ENCODE measurements at places on chromosomes 16 and 17.

GRCh38 chr16:30358990-30359870, 4.1 kb upstream of the CD2BP2 start:
- no peak for DNase-seq

DNA sequence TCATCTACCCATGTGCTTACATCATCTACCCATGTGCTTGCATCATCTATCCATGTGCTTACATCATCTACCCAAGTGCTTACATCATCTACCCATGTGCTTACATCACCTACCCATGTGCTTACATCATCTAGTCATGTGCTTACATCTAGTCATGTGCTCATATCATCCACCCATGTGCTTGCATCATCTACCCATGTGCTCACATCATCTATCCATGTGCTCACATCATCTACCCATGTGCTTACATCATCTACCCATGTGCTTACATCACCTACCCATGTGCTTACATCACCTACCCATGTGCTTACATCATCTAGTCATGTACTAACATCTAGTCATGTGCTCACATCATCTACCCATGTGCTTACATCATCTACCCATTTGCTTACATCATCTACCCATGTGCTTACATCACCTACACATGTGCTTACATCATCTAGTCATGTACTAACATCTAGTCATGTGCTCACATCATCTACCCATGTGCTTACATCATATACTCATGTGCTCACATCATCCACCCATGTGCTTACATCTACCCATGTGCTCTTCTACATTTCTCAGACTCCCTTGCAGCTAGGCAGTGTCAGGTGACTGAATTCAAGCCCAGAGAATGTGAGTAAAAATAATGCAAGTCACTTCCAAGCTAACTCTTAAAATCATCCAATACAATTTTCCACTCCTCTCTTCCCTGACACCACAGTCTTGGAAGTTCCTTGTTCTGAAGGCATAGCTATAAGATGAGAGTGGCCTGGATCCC, 196.8 kb downstream of the CBLN1 start:
- DNase-seq = no peak

DNA sequence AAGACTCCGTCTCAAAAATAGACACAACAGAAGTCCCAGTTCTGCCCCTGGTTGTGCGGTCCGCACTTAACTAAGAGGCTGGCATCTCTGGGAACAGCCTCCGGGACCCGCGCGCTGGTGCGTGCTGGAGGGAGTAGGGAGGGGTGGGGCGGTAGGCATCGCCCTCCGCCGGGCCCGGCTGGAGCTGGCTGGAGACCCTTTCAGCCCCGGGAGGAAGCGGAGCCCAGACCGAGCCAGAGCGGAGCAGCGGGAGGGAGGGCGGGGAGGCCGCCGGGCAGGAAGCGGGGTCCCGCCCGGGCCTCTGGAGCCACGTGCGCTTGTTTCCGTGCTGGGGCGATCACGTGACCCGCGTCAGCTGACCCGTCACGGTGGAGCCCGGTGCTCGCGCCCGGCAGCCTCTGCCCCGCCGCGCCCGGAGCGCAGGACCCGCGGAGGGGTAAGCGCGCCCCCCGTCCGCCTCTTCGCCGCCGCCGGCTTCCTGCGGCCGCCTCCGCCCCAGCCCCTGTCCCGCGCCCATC, at the start of gene WDR81:
TSS of gene WDR81 (plus strand) at position 354 of the 518 bp plus-strand sequence. CDS start 256 bp downstream, outside the sequence.
- peak; percentile 91 for DNase-seq

- no peak for DNase-seq
Observed at GRCh38 chr17:76081295-76082210, 2.6 kb downstream of the ZACN start.

- no peak for DNase-seq
Observed at GRCh38 chr17:28333083-28333746, 2.1 kb downstream of the IFT20 start.

DNA sequence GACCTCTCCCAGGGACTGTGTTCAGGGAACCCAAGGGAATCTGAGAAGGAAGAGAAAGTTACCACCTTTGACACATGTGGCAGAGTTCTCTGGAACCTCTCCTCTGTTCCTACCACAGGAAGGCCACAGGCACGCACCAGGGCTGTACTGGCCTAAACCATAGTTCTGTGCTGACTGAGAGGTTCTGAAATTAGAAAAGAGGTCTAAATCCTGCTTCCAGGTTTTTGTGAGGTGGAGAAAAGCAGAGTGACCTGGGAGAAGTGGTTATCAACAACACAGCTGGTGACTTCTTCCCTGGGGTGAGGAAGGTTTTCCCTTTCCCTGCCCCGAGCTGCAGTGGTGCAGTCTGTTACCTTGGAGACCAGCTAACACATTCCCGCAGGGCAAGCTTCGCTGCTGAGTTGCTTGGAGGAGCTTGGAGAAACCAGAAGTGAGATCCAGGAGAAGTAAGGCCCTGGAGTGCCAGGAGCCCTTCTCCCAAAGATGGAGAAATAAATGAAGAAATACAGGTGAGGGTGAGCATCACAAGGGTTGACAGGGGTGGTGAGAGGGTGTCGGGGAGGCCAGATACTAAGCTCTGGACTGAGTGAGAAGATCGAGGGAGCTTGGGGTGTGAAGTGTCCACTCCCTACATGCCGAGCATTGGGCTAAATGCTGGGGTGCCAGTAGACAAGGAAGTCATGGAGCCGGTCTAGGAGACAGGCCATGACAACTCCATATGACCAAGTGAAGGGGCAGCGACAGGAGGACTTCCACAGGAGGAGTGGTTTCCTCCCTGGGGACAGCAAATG, at the start of gene VWA3A:
TSS of gene VWA3A (plus strand) at position 399 of the 791 bp plus-strand sequence. CDS start at position 496, 97 bp downstream.
- DNase-seq = no peak

DNA sequence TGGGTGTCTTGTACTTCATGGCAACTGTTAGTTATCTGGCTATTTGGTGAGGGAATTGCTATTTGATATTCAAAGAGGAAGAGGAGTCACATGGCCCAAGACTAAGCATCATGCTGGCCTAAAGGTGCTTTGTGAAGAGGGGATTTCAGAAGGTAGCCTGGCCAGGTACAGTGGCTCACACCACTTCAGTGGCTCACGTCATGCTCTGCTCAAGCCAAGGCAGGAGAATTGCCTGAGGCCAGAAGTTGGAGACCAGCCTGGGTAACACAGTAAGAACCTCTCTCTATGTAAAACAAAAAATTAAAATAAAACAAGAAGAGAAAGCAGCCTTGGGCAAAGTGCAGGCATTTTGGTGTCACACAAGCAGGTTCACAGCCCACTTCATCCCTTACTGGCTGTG, 6.4 kb upstream of the MT1B start:
- no peak for DNase-seq

DNA sequence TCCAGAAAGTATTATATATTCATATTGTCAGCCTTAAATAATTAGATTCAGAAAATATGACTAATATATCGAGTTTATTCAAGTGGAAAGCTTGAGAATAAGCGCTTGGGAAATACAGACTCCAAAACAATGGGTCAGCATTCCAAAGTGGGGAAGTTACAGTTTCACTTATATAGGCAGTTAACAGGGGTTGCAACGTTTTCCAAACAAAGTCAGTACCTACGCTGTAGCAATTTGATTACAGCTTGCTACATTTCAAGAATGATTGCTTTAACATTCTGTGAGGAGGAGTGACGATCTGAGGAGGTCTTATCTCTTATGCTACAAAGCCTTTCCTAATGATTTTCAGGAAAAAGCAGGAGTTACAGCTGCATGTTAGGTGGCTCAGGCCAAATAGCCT, 34.2 kb upstream of the HS3ST3A1 start:
- no peak for DNase-seq

DNA sequence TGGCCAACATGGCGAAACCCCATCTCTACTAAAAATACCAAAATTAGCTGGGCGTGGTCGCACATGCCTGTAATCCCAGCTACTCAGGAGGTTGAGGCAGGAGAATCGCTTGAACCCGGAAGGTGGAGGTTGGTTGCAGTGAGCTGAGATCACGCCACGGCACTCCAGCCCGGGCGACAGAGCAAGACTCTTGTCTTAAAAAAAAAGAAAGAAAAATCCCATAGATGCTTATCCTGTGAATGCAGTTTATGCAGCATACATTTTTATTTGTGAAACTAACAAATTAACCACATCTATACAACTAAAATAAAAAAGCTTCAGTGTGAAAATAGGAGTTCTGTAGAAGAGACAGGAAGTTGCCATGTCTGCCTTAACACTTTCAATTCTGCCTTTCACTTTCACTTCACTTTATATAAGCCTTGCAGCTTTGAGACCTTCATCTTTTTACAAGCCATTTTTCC, 7.1 kb downstream of the IGSF6 start:
- peak; percentile 38 for DNase-seq

- DNase-seq = no peak
Observed at GRCh38 chr17:2008332-2009126, 16.6 kb downstream of the RTN4RL1 start.

GRCh38 chr16:48076455-48077012, 79.3 kb downstream of the ABCC12 start:
- no peak for DNase-seq

GRCh38 chr17:76681222-76682137, 29.3 kb downstream of the MXRA7 start:
- DNase-seq = peak; percentile 71

DNA sequence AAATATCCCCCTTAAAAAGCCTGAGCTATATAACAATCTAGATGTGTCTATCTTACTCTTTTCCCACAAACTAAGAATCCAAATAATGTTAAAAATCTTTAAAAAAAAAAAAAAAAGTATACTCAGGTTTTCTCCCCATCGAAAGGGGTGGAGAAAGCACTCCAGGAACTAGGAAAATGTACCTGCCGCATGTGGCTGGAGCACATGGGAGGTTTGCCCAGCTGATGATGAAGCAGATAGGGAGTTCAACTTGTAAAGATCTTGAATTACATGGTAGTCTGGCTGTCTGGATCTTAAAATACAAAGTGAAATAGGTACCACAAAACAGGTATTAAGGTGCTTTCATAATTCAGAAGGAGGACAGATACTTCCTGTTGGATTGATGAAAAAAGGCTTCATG, 8.8 kb upstream of the SLFN14 start:
- DNase-seq = no peak

DNA sequence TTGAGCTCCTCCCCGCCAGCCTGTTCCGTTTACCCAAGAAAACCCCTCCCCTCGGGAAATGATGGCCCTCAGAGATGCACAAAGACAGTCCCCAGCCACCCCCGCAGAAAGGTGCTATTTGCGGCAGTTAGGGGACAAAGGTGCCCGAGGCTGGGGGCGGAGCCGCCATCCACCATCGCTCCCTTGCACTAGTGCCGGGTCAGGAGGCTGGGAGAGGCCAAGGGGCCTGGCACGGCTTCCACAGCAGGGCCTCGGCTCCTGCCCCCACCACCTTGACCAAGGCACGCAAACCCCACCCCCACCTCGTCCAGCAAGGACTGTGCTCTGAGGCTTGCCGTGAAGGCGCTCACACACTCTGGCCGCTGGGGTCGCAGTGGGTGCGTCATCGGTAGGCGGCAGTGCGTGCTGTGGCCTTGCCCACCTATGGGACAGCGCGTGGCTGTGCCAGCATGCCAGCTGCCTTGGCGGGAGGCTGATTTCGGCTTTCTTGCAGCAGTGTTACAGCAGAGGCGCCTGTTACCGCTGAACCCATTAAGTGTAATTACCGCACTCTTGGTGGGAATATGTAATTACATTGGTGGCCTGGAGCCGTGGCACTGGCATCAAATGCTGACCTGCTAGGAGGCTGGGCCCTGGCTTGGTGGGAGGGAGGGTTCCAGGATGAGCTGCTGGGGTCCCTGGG, 31.8 kb downstream of the TPSG1 start:
- no peak for DNase-seq

- DNase-seq = no peak
Observed at GRCh38 chr17:78892520-78892919, 10.5 kb downstream of the CEP295NL start.

- DNase-seq = no peak
Observed at GRCh38 chr16:24007934-24008333, 172.2 kb downstream of the PRKCB start.

GRCh38 chr17:40251576-40251975, 32.5 kb downstream of the WIPF2 start:
- no peak for DNase-seq

- no peak for DNase-seq
Observed at GRCh38 chr16:76318565-76318964, 41.4 kb downstream of the CNTNAP4 start.

GRCh38 chr17:41602524-41602923, 10.0 kb downstream of the KRT16 start:
- no peak for DNase-seq

DNA sequence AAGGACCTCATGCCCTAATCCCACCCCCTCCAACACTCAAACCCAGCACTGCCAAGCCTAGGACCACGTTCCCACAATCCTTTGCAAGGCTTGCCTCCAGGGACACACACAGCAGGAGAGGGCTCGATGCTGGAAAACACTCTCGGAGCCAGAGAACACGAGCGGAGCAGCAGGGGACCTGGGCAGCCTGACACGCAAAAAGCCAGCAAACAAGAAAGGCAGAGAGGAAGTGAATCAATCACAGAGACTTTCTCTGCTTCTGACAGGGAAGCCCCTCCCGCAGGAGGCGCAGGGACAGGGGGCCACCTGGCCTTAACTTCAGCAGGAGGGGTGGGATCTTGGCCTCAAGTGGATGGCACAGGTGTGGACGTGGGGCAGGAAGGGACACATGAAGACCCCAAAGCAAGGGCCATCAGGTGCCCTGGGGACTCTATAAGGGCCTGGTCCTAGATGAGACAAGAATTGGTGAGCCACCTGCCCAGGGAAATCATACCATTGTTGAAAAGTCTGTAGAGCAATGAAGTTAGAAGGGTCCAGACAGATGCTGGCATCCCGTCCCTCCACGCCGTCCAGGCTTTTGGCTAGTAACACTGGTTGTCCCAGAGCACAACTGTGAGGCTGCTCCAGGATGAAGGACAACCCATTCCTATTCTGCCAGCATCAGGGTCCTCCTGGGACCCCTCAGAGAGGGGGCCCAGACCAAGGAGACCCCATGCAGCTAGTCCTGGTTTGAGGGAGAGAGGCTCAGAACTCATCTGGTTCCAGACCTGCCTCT, 2.2 kb downstream of the SDK2 start:
- DNase-seq = no peak

DNA sequence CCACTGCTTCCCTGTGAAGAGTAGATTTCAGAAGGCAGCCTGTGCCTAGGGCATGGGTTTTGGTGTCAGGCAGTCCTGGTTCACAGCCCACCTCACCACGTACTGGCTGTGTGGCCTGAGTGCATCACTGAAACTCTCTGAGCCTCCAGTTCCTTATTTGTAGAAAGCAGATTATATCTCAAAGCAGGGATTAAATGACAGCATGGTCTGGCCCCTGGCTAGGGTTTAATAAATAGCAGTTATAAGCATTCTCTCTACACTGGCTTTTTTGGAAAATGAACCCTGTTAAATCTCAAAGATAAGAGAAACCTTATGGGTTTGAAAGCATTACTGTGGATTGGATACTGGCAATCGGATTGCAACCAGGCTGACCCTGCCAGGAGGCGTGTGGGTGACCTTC, 2.9 kb upstream of the MT1M start:
- DNase-seq = no peak

DNA sequence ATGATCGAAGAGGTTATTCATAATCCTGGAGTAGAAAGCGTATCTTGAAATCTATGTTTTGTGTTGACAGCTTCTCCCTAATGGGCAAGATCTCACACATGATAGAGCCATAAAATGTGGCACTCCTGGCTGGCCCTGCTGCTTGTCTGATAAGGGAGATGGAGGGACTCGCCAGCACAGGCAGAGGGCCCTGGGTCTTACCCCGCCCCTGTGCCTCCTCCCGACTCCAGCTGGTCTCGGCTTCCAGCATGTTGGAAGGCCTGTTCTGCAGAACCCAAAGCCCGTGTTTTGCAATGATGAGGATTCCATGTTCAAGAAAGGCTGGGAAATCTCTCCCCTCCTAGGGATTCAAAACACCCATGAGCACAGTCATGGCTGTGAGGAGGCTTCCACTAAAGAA, 106.7 kb upstream of the SDK2 start:
- no peak for DNase-seq

Data from stimulated activated CD4-positive, alpha-beta T cell treated with anti-CD3 and anti-CD28 coated beads, Interleukin-2, amount 100 ng/mL, for 24 hours (primary cell).